Activated CD8-positive, alpha-beta T cell treated with anti-CD3 and anti-CD28 coated beads, Interleukin-2, amount 10 ng/mL, durations not matched to agents 7 days and 5 days (primary cell): ENCODE measurements at places on chromosomes 5 and 9.

DNA sequence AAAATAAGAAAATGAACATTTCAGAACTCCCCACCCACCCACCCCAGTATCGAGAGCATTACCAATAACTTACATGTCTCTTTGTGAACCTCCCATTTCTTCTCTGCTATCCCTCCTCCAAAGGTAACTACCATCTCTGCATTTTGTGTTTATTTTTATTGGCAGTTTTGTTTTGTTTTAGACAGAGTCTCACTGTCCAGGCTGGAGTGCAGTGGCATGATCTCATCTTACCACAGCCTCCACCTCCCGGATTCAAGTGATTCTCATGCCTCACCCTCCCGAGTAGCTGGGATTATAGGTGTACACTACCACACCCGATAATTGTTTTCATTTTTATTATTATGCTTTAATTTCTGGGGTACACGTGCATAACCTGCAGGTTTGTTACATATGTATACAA, 21.7 kb upstream of the GLIS3 start:
- H3K27ac ChIP-seq = no peak overlapping the region
- peaks cover 2% of the 10 kb centered on the region for H3K27me3 ChIP-seq
- no peaks in the 10 kb centered on the region for H3K36me3 ChIP-seq

DNA sequence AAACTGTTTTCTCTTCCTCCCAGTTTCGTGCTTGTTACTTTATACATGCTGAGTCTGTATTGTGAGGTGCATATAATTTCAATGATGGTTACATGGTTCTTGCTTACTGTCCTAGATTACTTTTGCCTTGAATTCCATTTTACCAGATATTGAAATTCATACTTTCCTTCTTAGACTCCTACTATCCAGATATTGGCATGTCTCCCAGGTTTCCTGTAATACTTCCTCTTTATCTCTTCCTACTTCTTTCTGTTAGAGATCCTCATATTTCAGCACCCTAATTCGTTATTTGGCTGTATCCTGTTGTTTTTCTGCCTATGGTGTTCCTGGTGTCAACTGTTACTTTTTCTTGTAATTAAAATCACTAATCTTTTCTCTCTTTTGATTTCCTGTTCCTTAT, 522.1 kb downstream of the CCDC171 start:
- DNase-seq = no peak
- H3K27ac ChIP-seq = no peak overlapping the region
- no peaks in the 10 kb centered on the region for H3K4me1 ChIP-seq
- H3K36me3 ChIP-seq = no peaks in the 10 kb centered on the region

- DNase-seq = no peak
- no peak overlapping the region for H3K27ac ChIP-seq
- no peaks in the 10 kb centered on the region for H3K27me3 ChIP-seq
Observed at GRCh38 chr9:114574438-114574837, 13.1 kb upstream of the ATP6V1G1 start.

- no peak overlapping the region for H3K4me3 ChIP-seq
- no peaks in the 10 kb centered on the region for H3K36me3 ChIP-seq
- H3K4me1 ChIP-seq = peaks cover 8% of the 10 kb centered on the region
- no peak overlapping the region for H3K27ac ChIP-seq
- H3K27me3 ChIP-seq = no peaks in the 10 kb centered on the region
Observed at GRCh38 chr9:104836767-104837166, 72.8 kb downstream of the NIPSNAP3B start.

GRCh38 chr5:166651234-166651633, 1640.2 kb upstream of the WWC1 start:
- no peak overlapping the region for H3K4me3 ChIP-seq
- no peaks in the 10 kb centered on the region for H3K4me1 ChIP-seq
- H3K36me3 ChIP-seq = no peaks in the 10 kb centered on the region
- no peaks in the 10 kb centered on the region for H3K27me3 ChIP-seq

DNA sequence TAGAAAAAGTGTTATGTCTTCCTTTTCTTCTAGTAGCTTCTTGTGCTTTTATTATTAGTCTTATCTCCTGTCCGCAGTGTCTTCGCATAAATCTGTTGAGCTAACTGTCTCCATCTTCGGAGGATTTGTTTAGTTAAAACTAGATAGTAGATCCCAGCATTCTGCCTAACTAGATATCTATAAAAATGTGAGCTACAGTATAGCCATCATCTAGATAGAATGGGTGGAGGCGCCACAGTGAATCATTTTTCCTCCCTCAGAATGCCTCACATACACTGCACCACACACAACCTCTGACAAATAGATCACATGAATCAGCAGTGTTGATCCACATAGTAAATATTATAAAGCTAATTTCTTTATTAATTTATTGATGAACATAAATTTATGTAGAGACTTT, 220.3 kb upstream of the GAS1 start:
- no peaks in the 10 kb centered on the region for H3K4me1 ChIP-seq
- H3K27ac ChIP-seq = no peak overlapping the region
- no peaks in the 10 kb centered on the region for H3K36me3 ChIP-seq
- DNase-seq = no peak
- no peak overlapping the region for H3K4me3 ChIP-seq

- no peaks in the 10 kb centered on the region for H3K36me3 ChIP-seq
- no peak overlapping the region for H3K4me3 ChIP-seq
- H3K27ac ChIP-seq = no peak overlapping the region
- no peaks in the 10 kb centered on the region for H3K4me1 ChIP-seq
- no peaks in the 10 kb centered on the region for H3K27me3 ChIP-seq
- no peak for DNase-seq
Observed at GRCh38 chr5:126998895-126999570, 31.3 kb downstream of the MARCHF3 start.

- DNase-seq = no peak
- H3K4me1 ChIP-seq = peaks cover 96% of the 10 kb centered on the region
- H3K36me3 ChIP-seq = peaks cover 76% of the 10 kb centered on the region
- H3K27ac ChIP-seq = peak overlapping the region; percentile 91
- H3K4me3 ChIP-seq = peak overlapping the region; percentile 79
- peaks cover 3% of the 10 kb centered on the region for H3K27me3 ChIP-seq
Observed at GRCh38 chr9:36142510-36143244, 6.1 kb downstream of the GLIPR2 start.

GRCh38 chr5:150208187-150209098, 18.6 kb downstream of the SLC6A7 start:
- peak overlapping the region; percentile 66 for H3K27ac ChIP-seq
- DNase-seq = no peak
- H3K4me1 ChIP-seq = peaks cover 56% of the 10 kb centered on the region

DNA sequence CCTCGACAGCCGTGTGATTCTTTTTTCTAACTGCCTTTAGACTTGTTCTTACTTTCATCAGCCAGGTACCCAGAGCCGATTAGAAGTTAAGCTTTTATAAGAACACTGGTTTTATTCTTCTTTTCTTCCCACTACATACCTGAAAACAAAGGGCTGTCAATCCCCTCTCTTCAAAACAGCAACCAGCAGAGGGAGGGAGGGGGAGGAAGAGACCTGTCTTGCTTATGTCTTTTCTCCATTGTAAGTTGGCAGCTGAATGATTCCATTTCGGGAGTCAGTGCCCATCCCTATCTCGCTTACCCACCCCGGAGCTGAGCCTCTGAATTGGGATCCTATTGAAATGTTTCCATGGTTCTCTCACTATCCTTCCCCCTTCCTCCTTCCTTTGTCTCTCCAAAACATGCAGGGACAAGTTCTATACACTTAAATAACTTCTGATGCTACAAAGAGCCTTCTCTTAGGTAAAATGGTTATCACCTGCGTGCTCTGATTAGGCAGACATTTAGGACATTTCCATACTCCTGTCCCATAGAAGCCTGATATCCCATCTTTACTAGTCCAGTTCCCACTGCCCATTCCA, 83.9 kb upstream of the WWC1 start:
- peaks cover 4% of the 10 kb centered on the region for H3K27me3 ChIP-seq
- no peak overlapping the region for H3K4me3 ChIP-seq
- no peak overlapping the region for H3K27ac ChIP-seq
- no peaks in the 10 kb centered on the region for H3K36me3 ChIP-seq
- no peak for DNase-seq
